SK-N-SH (cell line): ENCODE measurements at places on chromosomes 5 and 9.
A peak's percentile ranks its signal among the peaks of the same experiment; 100 is the strongest.

GRCh38 chr5:137399911-137400310, 99.2 kb downstream of the SPOCK1 start:
- H3K4me1 ChIP-seq = 0 out of 2 replicates have a peak, but pooled peaks cover 3% of the 10 kb centered on the region
- no peak overlapping the region for H3K27ac ChIP-seq
- no peak overlapping the region for H3K4me3 ChIP-seq
- H3K36me3 ChIP-seq = no peaks in the 10 kb centered on the region
- no peak for DNase-seq

- peak; percentile 59 for DNase-seq
- H3K4me1 ChIP-seq = no peaks in the 10 kb centered on the region
- H3K27ac ChIP-seq = no peak overlapping the region
- no peaks in the 10 kb centered on the region for H3K36me3 ChIP-seq
Observed at GRCh38 chr5:155884041-155884440, 442.9 kb upstream of the SGCD start.

DNA sequence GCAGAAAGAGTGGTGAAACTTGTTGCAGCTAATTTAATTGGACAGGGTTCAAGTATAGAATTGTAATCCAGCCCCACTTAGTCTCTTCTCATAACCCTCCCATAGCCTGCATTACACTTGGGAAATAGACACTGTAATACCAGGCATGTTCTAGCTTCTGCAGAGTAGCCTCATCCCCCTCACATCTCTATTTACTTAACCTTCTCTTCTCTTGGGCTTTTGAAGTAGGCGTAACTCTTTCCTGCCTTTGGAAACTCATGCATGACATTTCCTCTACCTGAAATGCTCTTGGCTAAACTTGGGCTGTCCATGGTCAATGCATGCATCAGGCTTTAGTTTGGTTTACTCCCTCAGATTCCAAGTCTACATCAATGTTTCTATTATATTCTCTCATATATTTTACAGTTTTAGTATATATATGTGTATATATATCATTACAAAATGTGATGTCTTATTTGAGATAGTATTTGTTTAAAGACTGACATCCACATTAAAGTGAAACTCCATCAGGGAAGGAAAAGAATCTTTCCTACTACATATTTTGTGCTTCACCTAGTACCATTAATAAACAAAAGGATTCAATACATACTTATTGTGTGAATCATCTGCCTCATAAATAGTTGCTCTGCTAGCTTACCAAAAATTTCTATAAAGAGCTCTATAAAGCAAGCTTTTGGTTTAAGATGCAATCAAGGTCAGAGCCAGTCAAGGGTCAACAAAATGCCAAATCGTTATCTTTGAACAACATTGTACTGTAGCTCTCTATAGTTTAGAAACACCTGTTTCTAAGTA, 1158.0 kb downstream of the MAT2B start:
- peaks cover 3% of the 10 kb centered on the region for H3K4me1 ChIP-seq
- DNase-seq = no peak
- H3K27ac ChIP-seq = no peak overlapping the region
- no peaks in the 10 kb centered on the region for H3K36me3 ChIP-seq
- no peaks in the 10 kb centered on the region for H3K27me3 ChIP-seq

GRCh38 chr5:179269781-179270543, 75.3 kb downstream of the ADAMTS2 start:
- DNase-seq = peak; percentile 74
- H3K27ac ChIP-seq = no peak overlapping the region
- H3K27me3 ChIP-seq = no peaks in the 10 kb centered on the region
- no peak overlapping the region for H3K4me3 ChIP-seq
- no peaks in the 10 kb centered on the region for H3K36me3 ChIP-seq

- no peaks in the 10 kb centered on the region for H3K27me3 ChIP-seq
- no peak overlapping the region for H3K27ac ChIP-seq
- H3K36me3 ChIP-seq = no peaks in the 10 kb centered on the region
- H3K4me1 ChIP-seq = no peaks in the 10 kb centered on the region
Observed at GRCh38 chr5:91409304-91409703, 26.2 kb upstream of the ARRDC3 start.

GRCh38 chr9:22158927-22159346, 149.8 kb upstream of the CDKN2B start:
- H3K36me3 ChIP-seq = no peaks in the 10 kb centered on the region
- no peak overlapping the region for H3K4me3 ChIP-seq
- H3K27me3 ChIP-seq = peaks cover 19% of the 10 kb centered on the region; the same call in 1 of the 2 replicates
- no peak for DNase-seq
- H3K4me1 ChIP-seq = no peaks in the 10 kb centered on the region
- peak overlapping the region; percentile 22; the same call in 1 of the 2 replicates for H3K27ac ChIP-seq

GRCh38 chr9:89005323-89005722, 14.1 kb downstream of the S1PR3 start:
- peaks cover 13% of the 10 kb centered on the region for H3K36me3 ChIP-seq
- peaks cover 14% of the 10 kb centered on the region for H3K4me1 ChIP-seq
- no peak overlapping the region for H3K4me3 ChIP-seq
- no peak for DNase-seq
- H3K27me3 ChIP-seq = no peaks in the 10 kb centered on the region

DNA sequence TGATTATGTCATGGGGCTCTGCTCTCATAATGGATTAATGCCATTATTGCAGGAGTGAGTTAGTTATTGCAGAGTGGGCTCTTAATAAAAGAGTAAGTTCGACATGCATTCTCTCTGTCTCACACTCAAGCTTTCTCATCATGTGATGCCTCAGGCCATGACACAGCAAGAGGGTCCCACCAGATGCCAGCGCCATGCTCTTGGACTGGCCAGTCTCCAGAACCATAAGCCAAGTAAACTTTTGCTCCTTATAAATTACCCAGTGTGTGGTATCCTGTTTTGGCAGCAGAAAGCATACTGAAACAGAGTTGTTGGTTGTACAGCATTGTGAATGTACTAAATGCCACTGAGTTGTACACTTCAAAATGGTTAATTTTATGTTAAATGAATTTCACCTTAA, 138.1 kb downstream of the MYO10 start:
- no peak for DNase-seq
- H3K27ac ChIP-seq = no peak overlapping the region
- peaks cover 7% of the 10 kb centered on the region for H3K36me3 ChIP-seq
- H3K4me1 ChIP-seq = no peaks in the 10 kb centered on the region
- no peaks in the 10 kb centered on the region for H3K27me3 ChIP-seq

DNA sequence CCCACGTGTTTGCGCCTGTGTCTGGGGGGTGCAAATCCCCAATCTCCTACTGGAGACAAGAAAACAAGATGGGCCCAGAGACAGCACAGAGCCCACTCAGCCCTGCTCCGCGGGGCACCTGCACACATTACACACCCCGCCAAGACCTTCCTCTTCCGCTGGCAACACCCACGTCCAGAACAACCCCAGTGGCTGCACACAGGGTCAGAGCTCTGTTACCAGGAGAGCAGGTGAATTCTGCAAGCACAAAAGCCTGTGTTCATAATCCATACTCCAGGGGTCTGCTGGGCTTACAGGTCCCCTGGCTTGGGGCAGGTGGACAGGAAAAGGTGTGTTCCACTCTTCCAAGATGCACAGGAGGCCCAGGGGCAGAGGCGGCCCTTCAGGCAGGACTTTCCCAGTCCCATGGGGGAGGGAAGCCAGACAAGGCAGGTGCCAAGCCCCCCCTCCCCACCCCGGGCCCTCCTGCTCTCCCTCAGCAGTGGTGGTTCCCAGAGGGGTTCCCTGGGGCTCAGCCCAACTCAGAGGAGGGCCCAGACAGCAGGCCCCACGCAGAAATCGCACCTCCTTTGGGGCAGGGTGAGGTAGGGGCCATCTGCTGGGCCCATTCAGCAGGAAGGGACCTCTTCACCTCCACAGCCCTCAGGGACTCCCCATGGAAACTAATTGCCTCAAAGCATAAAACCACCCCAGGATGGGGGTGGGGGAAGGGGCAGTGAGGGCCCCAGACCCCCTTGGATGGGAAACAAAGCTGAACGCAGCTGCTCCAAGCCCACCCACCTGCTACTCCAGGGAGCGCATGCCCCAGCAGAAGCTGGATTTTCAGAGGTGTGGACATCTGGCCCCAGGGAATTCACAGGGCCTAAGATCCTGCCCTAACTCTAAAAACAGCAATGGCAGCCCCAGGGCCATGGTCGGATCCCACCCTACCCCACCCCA, 105.3 kb downstream of the VAV2 start:
- H3K4me3 ChIP-seq = no peak overlapping the region
- H3K27ac ChIP-seq = peak overlapping the region; percentile 85; the same call in 1 of the 2 replicates
- no peak for DNase-seq
- no peaks in the 10 kb centered on the region for H3K27me3 ChIP-seq

DNA sequence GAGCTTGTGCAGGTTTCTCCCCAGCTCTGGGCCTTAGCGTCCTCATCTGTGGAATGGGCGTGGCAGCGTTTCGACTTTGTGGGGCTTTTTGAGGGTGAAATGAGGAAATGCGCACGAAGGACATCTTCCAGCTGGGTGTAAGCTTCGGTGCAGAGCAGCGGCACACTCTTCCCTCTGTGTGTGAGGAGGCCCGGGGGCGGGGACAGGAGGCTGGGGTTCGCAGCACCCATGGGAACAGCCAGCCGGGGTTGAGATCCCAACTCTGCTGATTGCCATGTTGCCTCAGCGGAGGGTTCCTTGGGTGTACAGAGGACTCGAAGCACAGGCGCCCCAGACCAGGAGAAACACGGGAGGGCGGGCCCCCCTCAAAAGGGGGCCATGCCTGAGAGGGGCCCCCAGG, 265.6 kb downstream of the NSG2 start:
- no peaks in the 10 kb centered on the region for H3K36me3 ChIP-seq
- H3K27ac ChIP-seq = no peak overlapping the region
- no peak overlapping the region for H3K4me3 ChIP-seq
- H3K27me3 ChIP-seq = no peaks in the 10 kb centered on the region
- H3K4me1 ChIP-seq = peaks cover 38% of the 10 kb centered on the region; the same call in 1 of the 2 replicates
- DNase-seq = no peak

DNA sequence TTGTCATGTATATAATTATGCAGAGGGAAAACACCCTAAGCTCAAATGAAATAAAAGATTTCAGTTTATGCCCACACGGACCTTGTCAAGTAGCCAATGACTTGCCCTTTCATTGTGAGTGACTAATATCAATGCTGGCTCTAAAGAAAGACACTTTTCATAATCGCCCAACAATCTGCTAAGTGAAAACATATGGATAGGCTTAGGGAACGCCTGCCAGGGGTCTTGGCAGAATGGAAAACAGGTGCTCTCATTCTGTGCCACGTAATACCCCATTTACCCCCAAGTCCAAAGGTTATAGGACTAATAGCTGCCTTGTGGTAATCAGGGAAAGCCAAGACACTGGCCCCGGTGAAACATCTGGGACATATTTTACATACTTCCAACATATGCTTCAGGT, 157.7 kb downstream of the SLF1 start:
- no peak overlapping the region for H3K4me3 ChIP-seq
- H3K36me3 ChIP-seq = no peaks in the 10 kb centered on the region
- no peaks in the 10 kb centered on the region for H3K27me3 ChIP-seq
- H3K27ac ChIP-seq = peak overlapping the region; percentile 76; the same call in 1 of the 2 replicates

- H3K27me3 ChIP-seq = no peaks in the 10 kb centered on the region
- no peaks in the 10 kb centered on the region for H3K36me3 ChIP-seq
- H3K27ac ChIP-seq = no peak overlapping the region
- DNase-seq = peak; percentile 25
- no peak overlapping the region for H3K4me3 ChIP-seq
- no peaks in the 10 kb centered on the region for H3K4me1 ChIP-seq
Observed at GRCh38 chr9:2479056-2479565, 142.5 kb upstream of the VLDLR start.

DNA sequence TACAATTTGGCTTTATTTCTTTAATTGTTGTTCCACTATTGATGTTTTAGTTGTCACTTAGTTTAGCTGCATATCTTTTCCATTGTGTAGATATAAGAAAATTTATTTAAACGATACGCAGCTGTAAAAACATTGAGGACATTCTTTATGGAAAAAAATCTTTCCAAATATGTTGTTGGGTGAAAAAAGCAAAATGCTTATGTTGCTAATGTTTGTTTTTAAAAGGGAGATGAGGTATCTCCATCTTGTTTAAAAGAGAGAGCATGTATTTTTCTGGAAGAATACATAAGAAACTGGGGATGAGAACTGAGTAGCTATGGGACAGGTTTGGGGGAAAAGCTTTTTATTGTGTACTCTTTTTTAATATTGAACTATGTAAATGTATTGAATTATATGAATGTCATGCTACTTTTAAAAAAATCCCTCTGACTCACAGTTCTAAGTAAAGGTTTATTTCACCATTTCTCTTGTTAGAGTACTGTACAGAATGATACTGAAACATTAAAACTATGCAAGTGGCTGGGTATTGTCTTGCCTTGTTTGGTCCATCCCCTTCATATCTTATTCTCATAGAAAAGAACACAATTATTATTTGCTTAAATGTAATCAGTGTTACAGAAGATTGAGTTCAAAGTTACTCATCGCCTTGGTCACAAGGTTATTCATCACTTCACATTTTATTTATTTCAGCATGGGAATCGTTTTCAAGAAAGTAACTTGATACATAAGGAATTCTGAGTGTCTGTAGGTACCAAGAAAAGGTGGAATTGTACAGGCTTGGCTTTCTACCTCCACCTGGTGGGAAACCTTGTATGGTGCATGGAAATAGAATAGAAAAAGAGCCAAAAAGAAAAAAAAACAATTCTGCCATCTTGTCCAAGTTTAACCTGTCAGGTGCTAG, 85.8 kb downstream of the RIC1 start:
- peaks cover 3% of the 10 kb centered on the region; the same call in 1 of the 2 replicates for H3K4me1 ChIP-seq
- no peak for DNase-seq
- no peaks in the 10 kb centered on the region for H3K27me3 ChIP-seq

- no peak for DNase-seq
- no peaks in the 10 kb centered on the region for H3K4me1 ChIP-seq
- peaks cover 31% of the 10 kb centered on the region for H3K36me3 ChIP-seq
- H3K27ac ChIP-seq = no peak overlapping the region
Observed at GRCh38 chr9:93525476-93525875, 50.9 kb upstream of the PHF2 start.

GRCh38 chr5:179324760-179325295, 20.4 kb downstream of the ADAMTS2 start:
- H3K4me3 ChIP-seq = no peak overlapping the region
- no peaks in the 10 kb centered on the region for H3K27me3 ChIP-seq
- H3K27ac ChIP-seq = peak overlapping the region; percentile 96; the same call in 1 of the 2 replicates
- no peaks in the 10 kb centered on the region for H3K36me3 ChIP-seq
- DNase-seq = no peak

GRCh38 chr9:1989500-1989899, 25.6 kb upstream of the SMARCA2 start:
- no peak overlapping the region for H3K27ac ChIP-seq
- H3K36me3 ChIP-seq = no peaks in the 10 kb centered on the region
- H3K27me3 ChIP-seq = no peaks in the 10 kb centered on the region
- DNase-seq = no peak
- no peaks in the 10 kb centered on the region for H3K4me1 ChIP-seq

DNA sequence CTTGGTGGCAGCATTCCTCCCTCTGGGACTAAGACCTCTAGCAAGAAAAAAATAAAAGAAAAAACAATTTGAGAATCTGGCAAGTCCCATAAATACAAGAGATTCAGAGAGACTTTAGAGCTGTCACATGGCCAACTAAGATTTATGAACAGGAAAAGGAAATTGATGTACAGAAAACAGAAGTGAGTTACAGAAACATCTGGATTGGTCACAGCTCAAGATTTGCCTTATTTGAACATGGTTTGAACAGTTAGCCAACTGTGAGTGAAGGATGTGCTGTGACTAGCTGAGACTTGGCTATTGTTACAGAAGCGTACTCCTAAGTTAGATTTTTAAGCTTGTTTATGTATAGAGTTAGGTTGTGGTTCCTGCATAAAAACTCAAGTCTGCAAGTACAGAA, 340.2 kb downstream of the SLCO4C1 start:
- H3K36me3 ChIP-seq = no peaks in the 10 kb centered on the region
- no peak for DNase-seq
- no peak overlapping the region for H3K4me3 ChIP-seq
- no peak overlapping the region for H3K27ac ChIP-seq
- H3K27me3 ChIP-seq = no peaks in the 10 kb centered on the region

GRCh38 chr9:114484215-114484853, 20.9 kb downstream of the WHRN start:
- H3K4me3 ChIP-seq = no peak overlapping the region
- DNase-seq = no peak
- 0 out of 2 replicates have a peak, but pooled peaks cover 5% of the 10 kb centered on the region for H3K4me1 ChIP-seq
- H3K36me3 ChIP-seq = no peaks in the 10 kb centered on the region
